ENCODE measurements at places on chromosomes 2 and 18.

DNA sequence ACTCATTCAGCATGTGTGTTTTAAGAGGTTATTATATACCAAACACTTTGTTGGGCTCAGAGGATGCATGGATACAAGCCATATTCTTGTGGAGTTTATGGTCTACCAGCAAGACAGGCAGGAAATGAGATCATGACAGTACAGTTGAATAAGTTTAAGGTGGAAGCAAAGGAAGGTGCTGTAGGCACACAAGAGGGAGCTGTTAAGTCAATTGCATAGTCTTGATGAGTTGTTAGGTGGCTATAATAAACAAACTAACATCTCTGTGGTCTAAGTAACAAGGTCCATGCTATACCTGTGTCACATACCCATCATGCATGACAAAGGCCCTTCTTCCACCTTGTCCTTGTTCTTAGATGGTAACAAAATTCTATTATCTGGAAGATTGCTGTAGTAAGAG lies 538.3 kb downstream of the CNTNAP5 start:
- no peak for DNase-seq

DNA sequence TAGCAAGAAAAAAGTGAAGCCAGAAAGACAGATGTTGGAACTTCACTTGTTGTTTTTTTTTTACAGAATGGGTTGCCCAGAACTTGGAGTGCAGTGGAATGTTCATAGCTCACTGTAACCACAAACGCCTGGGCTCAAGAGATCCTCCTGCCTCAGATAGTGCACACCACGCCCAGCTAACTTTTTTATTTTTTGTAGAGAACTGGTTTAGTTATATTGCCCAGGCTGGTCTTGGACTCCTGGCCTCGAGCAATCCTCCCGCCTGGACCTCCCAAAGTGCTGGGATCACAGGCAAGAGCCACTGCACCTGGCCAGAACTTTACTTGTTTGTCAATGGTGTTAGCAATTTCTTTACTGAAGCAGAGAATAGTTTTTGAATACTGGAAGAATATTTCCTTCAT lies 11.9 kb upstream of the ASPRV1 start:
- no peak for DNase-seq

DNA sequence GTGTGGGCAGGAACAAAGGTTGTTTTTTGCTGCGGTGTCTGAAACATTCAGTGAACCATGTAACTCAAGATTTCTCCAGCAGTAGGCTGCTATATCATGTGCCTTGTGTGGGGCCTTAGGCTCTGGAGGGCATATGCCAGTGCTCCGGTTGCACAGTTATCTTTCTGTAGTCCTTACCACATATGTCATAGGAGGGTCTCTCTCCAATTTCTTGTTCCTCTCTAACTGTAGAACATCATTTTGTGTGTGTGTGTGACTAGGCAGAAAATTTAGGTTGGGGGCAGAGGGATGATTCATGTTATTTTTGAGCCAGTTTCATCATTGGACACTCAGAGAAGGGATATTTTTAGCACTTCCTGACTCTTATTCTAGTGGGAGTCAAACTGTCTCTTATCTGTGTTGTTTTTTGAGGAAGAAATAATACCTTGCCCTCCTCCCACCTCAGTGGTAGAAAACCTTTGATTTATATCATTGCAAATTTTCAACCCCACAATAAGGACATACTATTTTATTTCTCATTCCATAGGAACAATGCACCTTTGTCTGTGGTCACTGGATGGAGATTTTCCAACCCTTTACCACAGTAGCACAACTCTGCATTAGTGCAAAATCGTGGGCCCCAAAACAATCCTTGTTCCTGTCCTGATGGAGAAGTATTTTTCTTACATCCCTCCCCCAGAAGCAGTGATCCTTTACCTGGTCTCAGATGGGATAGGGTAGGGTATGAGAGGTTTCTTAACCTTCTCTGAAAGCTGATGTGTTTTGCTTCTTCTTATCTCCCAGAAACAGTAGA lies 113.9 kb downstream of the CCDC74A start:
- DNase-seq, result no peak

DNA sequence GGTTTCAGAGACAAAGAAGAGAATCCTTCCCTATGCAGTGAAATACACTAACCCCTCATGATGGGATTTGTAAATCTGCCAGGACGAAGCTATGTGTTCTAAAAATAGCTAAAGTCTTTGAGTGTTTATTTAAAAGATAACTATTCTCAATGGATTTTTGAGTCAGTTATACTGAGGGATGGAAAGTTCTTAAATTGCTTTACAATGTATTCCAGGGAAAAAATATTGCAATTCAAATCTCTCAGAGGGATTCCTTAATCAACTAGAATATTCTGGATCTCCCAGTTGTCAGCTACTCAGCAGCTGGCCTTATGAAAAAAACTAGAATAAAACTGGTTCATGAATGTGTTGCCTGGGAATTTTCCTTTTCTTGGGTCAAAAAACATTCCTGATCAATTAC lies 312.4 kb downstream of the PLCL1 start:
- DNase-seq, result no peak

DNA sequence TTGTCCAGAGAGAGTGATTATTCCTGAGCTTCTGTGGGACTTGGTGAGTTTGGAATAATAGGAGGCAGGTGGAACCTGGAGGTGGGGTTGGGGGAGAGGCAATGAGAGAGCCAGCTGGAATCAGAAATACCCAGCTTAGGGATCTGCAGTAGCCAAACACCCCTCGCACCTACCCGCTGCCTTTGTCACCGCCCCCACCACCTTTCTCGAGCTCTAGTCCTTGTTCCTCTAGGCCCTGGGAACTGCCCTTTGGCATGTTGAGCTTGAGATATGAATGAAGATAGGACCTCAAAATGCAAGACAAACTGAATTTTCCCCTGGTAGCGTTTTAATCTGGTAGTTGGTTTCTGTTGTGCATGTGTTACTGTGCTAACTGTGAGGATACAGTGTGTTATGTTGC lies 242.9 kb downstream of the PTPRM start:
- no peak for DNase-seq

DNA sequence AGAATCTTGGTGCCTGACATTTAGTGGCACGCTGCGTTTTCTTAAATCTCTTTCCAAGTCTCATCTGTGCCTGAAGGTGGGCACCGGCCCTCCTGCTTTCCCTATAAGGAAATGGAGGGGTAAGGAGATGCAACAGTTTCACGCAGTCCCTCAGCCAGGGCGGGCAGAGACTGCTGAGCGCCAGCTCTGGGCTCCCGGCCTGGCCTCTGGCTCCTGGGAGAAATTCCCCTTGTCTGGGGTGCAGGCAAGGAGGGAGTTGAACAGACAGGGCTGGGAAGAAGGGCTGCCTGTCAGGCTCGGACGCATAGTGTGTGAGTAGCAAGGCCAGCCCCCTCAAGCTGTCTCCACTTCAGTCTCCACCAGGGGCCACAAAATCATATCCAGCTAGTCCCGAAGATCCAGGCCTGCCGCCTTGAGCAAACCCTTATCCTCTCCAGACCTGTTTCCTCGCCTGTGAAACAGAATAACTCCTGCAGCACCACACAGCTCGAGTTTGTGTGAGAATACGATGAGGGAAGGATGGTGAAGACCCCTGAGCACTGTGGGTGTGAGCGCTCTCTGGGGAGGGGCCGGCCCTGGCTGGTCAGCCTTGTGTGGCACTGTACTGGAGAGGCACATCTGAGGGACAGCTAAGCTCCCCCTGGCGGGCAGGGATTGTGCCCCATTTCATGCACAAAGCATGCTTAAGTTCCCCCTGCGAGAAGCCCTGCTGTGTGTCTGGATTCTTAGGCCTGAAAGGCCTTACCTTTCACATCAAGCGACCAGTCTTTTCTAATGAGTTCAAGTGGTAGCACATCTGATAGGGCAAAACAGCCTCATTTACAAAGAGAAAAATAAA lies 33.8 kb downstream of the SDC1 start:
- DNase-seq, result no peak

- peak; percentile 14 for DNase-seq
Observed at GRCh38 chr2:119826370-119826961, 66.7 kb downstream of the PTPN4 start.

DNA sequence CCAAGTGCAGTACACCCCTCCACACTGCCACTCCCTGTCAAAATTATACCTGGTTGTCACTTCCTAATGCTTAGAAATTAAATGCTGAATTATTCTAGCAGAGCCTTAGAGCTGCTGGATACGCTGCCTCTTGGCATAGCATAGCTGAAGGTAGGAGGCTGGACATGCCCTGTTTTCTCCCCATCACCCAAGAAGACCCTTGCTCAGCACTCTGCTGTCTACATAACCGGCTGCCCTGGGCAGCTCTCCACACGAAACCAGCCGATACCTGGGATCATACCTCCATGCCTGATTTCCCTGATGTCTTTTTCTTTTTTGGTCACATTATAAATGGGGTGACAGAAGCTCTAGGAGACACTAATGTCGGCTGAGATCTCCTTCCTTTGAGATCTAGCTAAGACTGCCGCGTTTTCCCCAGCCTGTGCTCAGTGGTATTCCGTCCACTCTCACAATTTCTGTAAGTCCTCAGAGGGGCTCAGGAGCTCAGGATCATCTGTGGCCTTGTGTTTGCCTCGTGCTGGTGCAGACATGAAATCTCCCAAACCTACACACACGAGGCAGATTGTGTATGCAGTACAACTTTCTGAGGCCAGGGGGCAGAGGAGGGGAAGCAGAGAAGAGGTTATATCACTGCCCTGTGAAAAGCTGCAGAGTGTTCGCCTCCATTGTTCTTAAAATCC lies 13.5 kb upstream of the ZAP70 start:
- peak; percentile 60 for DNase-seq

DNA sequence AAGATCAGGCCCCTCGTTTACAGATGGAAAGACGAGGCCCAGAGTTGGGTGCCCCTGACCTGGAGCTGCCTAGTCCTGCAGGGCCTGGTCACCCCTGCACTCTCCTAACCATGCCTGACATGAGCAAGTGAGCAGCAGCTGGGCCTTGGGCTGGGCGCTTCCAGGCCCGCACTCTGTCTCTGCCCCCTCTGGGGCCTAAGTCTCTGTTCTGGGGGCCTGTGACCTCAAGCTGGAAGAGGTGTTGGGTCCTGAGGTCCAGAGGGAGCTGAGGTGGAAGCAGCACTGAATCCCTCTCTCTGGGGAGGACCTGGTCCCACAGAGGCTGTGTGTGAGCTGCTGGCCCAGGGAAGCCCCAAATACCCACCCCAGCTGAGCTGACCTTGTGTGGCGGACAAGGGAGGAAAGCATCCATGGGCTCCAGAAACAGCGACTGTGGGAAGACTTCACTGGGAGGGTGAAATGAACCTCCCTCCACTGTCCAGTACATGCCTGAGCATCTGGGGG lies 46.1 kb upstream of the GPC1 start:
- no peak for DNase-seq

DNA sequence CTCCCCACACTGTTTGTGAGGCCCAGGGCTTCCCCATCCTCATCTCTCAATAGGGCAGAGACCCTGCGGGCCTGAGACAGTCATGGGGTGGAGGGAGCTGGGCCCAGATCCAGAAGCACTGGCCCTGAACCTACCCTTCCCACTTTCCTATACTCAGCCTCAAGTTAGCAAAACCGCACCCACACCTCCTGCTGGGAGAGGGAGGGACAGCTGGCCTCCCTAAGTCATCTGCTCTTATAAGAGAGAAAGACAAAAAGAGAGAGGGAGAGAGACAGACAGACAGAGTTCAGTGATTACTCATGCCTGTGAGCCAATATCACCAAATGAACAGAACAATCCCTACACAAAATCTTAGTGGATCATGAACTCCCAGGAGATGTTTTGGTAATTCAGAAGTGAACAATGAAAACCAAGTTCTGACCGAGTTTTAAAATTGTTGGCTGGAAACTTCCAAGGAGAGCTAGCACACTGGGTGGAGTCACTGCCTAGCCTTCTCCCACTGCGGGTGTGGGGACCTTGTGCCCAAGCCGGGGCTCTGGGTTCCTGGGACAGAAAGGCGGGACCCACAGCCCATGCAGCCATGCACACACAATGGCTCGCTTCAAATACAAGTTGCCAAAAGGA lies 130.5 kb downstream of the PXDN start:
- no peak for DNase-seq

- DNase-seq, result no peak
Observed at GRCh38 chr2:205769495-205769850, 87.2 kb downstream of the NRP2 start.

DNA sequence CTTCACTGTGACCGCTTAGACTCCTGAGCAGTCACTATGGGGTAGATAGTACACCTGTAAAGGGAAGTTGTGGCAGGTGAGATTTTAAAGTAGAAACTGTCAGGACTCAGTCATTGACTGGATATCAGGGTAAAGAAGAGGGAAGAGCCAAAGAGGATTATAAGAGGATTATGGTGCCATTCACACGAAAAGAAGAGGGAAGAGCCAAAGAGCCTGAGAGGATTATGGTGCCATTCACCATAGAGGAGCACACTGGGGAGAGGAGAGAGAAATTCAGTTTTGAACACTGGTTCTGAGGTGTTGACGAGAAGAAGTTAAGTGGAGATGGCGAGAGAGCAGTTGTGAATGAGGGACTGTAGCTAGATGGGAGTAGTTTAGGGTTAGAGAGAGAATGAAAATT lies 16.9 kb upstream of the KCNJ13 start:
- DNase-seq, result no peak

- no peak for DNase-seq
Observed at GRCh38 chr2:149915151-149915550, 327.6 kb upstream of the MMADHC start.

DNA sequence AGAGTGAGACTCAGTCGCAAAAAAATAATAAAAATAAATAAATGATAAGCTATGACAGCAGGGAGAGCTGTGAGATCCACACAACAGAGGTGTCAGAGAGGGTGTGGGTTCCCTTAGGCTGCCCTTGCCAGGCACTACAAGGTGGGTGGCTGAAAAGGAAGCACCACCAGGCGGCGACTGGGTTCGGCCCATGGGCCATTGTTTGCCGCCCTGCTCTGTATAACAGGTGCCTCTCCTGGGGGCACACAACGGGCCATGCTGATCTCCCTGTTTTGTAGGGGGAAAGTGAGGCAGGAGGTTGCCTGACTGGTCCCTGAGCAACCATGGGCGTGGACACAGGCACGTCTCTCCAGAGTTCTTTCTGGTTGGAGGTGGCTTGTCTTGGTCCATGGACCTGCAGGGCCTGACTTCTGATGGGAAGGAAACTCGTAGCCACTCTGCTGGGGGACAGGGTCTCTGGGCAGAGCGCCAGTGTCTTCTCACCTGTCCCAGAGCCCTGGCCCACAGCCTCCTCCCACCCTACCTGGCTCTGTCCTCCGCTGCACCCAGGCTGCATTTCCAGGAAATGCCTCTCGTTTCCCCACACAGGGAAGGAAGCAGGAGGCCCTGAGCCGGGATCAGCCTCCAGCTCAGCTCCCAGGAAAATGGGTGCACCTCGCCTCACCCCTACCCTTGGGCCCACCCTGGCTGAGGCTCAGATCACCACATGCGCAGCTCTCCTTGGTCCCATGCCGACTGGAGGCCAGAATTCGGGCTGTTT lies 109.6 kb upstream of the ODC1 start:
- no peak for DNase-seq

Data from GDM1 (cell line).